ENCODE measurements at places on chromosomes 2 and 18.

- no peak for DNase-seq
Measured at GRCh38 chr2:45713591-45713990, 62.1 kb downstream of the PRKCE start.

- DNase-seq: no peak
Measured at GRCh38 chr2:142218471-142218870, 87.7 kb upstream of the LRP1B start.

DNA sequence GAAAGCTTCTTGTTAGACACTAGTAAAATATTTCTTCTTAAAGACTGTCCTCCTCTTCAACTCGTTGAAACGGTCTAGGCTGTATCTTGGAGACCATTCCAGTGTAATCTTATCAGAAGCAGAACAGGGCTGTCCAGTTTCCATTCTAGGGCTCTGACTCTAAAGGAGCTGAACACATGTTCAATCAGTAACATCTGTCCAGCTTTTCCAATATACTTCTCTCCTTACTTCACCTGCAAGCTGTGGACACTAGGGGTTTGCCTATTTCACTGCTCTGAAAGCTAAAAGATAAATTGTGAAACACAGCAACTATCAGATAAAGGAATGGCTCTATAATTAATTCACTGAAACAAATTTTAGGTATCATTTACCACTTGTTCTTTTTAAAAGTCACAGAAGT lies 73.8 kb downstream of the ZNF385B start:
- no peak for DNase-seq

DNA sequence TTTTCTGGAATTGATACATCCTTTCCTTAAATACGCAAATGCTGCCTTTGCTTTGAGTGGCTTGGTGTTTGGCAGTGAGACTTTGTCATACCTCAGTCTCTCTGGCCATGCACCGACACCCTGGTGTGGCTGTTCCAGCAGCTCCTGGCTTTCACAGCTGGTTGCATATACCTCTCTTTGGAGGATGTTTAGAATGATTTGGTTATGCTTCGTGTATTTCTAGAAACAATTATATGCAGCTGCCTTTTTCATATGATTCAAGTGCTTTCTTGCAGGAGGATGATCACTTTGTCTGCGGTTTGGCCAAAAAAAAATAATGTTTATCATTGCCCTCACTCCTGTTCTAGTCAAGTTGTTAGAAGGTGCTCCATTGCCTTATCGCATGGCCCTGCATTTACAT lies 95.0 kb upstream of the EML6 start:
- no peak for DNase-seq

- no peak for DNase-seq
Measured at GRCh38 chr2:231680285-231680991, 27.9 kb upstream of the PTMA start.

GRCh38 chr2:127953128-127953718 lies 67.5 kb upstream of the AMMECR1L start:
- no peak for DNase-seq

DNA sequence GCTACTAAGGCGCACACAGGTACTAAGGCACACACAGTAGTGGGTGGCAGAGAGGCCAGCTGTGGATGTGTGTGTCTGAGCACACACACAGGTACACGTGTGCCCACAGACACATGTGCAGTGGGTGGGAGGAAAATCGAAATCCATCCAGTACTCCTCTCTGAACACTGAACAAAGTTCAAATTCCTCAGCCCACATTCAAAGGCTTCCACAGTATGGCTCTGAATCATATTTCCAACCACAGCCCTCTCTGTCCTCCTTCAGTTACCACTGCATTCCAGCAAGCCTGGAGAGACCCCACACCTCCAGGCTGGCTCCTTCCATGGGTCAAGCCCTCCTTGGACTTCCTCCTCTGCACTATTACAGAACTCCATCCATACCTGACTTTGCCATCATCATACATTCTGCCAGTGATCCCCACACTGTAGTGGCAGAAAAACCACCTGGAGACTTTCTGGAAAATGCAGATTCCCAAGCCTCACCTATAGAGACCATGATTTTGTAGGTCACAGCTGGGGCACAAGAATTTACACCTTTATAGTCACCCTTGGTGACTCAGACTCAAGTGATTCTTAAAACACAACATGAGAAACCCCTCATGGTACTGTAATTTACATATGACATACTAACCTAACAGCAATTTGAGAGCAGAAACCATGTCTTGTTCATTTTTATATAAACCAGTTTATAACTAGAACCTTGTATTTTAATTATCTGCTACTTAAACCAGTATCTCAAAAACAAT lies 31.4 kb downstream of the EPG5 start:
- DNase-seq: no peak

DNA sequence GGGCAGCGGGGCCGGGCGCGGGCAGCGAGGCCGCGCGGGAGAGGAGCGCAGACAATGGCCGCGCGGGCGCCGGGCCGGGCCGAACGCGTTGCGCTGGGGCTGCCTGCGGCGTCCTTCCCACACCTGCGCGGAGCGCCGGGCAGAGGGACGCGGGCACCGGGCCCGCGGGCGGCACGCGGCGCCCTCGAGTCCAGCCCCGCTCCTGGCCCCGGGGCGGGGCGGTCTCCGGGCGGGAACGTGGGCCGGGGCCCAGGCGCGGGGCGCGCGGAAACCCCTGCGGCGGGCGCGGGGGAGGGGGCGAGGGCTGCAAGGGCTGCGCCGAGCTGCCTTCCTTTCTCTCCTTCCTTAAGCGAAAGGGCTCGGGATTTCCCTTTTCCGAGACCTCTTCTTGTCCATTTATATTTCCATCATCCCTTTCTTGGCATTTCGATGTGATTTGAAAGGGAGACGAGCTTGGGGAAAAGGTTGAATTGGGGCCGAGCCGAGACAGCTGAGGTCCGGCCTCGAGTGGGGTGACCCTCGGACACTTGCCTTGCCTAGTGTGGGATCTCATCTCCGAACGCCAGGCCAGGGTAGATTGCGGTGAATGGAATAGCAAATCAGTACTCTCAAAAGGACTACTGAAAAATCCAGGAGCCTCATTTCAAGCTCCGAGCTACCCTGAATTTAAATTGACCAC lies 676 bp downstream of the KLHL23 start:
- no peak for DNase-seq

- no peak for DNase-seq
Measured at GRCh38 chr2:223954401-223954800, 2.9 kb upstream of the MRPL44 start.

- no peak for DNase-seq
Measured at GRCh38 chr2:222610746-222611145, 45.1 kb downstream of the FARSB start.

- no peak for DNase-seq
Measured at GRCh38 chr2:166373105-166373504, 2.6 kb downstream of the SCN9A start.

GRCh38 chr2:72916743-72917137 lies 579 bp upstream of the EMX1 start:
- DNase-seq: no peak

- no peak for DNase-seq
Measured at GRCh38 chr2:207632575-207633493, 7.6 kb upstream of the METTL21A start.

GRCh38 chr18:44799382-44799906 lies 118.8 kb downstream of the SETBP1 start:
- no peak for DNase-seq

Data from forelimb muscle (tissue), 1 donor.